ENCODE measurements at places on chromosomes 16 and 17.
A peak's percentile ranks its signal among the peaks of the same experiment; 100 is the strongest.

DNA sequence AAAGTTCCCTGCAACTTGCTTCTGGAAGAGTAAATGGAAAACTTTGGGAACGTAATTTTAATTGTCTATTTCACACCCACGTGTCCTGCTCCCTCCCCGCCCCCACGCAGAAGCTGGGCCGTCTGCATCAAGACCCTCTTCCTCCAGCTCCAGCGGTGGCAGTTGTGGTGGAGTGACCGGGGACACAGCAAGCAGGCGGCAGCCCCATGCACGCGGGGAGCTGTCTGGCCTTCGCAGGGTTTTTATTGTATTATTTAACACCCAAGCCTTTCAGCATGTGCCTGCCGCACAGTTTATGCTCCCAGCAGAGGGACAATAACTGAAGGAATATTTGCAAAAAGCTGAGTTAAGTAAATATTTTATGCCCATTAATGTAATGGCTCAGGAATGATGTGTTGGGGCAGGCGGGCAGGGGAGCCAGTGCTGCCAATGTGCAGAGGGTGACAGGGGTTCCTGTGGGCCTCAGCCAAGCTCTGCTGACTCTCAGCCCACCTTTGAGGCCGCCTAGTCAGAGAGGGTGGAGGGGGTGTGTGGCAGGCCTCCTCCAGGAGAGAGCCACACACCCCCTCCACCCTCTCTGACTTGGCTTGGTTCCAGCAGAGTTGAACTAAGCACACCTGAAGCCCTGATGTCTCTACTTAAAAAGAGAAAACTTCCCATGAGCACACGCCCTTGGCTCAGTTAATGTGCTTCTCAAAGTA is 32.4 kb upstream of the ENPP7 start:
- DNase-seq: no peak

DNA sequence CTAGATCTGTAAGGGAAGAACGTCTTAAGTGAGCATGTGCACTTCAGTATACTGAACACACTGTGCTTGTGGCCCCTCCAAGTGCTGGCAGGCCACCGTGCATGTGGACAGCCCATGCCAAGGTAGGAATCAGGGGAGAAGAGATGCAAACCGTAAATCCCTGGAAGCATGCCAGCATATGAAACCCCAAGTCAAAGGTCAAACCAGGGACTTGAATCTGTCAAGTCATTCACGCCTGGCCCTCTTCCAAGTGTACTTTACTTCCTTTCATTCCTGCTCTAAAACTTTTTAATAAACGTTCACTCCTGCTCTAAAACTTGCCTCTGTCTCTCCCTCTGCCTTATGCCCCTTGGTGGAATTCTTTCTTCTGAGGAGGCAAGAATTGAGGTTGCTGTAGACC is 2.8 kb upstream of the ATXN2L start:
- no peak for DNase-seq

GRCh38 chr17:28846231-28846630 is 3.6 kb upstream of the FAM222B start:
- no peak for DNase-seq

- DNase-seq: no peak
Measured at GRCh38 chr17:70215656-70216055, 46.3 kb downstream of the KCNJ2 start.

DNA sequence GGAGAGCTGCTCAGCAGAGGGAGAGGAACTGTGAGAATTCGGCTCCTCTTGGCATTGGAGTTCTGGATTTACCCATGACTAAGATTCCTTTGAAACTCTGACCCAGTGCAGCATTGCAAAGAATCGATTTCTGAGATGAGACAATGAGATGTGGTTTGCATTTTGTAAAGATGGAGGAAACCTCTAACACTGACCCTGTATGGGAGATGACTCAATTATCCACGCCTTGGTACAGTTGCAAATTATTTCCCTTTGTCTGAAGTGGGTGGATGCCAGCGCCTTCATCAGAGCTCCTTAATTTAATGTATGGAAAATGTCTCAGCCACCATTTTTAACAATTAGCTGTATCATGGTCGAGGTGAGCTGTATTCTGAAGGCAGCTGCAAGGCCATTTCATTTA is 53.4 kb downstream of the NUP93 start:
- no peak for DNase-seq

DNA sequence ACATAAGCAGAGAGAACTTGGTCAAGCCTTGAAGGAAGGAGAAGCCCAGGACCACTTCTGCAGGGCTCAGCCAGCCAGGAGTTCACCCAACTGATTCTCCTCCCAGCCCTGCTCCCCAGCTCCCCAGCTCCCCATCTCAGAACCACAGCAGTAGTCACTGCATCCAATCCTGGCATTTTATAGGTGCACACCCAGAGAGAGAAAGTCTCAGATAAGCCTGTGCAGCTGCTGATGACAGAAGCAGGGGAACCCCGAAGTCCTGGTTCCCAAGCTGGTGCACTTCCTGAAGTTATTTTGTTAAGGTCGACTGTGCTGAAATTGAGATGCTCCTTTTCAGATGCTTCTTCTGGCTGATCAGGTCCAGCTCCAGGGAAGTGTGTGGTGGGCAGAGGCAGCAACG is 6.6 kb downstream of the RNF112 start:
- no peak for DNase-seq

DNA sequence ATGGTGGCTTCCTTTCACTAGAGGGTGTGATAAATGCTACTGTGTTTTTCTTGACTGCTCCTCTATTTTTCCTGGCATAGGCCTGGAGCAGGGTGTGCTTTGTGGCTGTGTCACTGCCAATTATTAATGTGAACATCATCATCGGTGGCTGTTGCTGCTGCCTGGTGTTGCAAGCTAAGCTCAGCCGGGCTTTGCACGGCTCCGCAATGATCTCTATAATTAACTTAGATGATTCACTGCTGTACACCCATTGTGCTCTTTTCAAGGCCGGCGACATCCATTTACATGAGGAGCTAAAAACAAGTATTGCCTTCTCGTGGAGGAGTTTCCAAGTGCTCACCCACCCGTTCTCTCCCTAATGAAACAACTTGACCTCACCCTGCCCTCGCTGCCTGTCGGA is 160.1 kb upstream of the IRX3 start:
- no peak for DNase-seq

DNA sequence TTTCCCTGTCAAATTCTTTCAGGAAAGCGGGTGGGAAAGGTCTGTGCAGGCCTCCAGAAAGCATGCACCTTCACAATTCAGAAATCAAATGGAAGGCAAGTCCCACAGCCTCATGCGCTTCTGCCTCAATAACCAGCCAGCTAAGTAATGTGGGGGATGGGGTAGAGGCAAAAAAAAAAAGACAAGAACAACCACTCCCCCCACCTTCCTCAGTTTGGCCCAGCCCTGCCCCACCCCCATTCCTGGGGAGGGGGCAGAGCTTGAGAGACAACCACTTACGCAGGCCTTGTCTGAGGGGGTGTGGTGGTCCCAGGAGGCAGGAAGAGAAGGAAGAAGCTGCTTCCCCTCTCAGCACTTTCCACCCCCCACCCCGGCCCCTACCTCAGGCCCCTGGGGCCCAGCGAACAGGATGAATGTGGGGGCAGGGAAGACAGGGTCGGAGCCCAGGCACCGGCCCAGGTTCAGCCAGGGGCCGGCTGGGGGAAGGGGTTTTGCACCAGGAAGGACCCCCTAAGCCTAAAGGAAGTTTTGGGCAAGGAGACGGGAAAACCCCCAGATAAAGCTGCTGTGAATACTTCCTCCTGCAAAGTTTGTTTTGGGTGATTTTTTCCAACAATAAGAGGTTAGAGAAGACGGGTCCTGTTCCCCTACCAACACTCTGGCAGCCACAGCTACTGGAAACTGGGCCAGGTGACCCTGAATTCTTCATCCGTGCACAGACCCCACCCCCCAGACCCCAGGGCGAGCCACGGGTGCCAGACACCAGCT is 1.2 kb downstream of the JUP start:
- DNase-seq: peak; percentile 20

DNA sequence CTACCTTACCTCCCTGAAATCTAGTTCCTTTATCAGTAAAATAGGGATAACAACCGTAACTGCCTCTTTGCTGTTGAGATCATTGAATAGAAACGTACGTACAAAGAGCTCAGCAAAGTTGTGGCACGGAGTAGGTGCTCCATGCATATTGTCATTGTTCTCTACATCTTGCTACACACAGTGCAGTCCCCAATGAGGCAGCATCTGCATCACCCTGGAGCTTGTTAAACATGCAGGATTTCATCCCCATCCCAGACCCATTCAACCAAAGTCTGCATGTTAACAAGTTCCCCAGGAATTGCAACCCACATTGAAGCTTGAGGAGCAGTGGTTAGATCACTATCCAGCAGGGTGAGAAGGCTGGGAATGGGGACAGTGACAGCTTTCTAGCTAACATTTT is 33.7 kb upstream of the CCL2 start:
- DNase-seq: no peak

GRCh38 chr16:84033251-84034195 is 9.1 kb downstream of the SLC38A8 start:
- DNase-seq: no peak

DNA sequence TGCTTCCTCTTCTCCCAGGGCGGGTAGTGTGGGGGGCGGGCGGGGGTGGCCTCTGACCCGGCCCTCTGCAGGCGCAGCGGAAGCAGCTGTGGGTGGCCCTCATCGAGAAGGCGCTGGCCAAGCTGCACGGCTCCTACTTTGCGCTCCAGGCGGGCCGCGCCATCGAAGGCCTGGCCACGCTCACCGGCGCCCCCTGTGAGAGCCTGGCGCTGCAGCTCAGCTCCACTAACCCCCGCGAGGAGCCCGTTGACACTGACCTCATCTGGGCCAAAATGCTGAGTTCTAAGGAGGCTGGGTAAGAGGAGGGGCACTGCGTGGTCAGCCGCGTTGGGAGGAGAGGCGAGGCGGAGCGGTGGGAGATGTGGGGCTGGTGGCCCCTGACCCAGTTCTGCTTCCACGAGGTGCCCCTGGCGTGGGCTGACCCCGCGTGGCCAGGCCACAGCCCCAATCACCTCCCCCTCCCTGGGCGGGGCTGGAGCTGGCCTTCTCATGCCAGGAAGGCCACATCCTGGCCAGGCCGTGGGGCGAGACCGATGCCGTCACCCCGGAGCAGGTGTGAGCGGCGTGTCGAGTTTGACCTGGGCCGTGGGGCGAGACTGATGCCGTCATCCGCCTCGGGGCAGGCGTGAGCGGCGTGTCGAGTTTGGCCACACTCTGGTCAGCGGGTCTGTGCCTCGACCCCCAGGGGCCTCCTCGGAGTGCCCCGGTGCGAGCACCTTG is 10.5 kb upstream of the PRR35 start:
- DNase-seq: no peak
